Caudate nucleus (tissue), 63 donors: ENCODE measurements at places on chromosomes 5 and 9.
A peak's percentile ranks its signal among the peaks of the same experiment; 100 is the strongest.

- DNase-seq = no peak
Measured at GRCh38 chr9:121821326-121821725, 169.9 kb downstream of the DAB2IP start.

- DNase-seq = no peak
Measured at GRCh38 chr5:126284977-126285696, 138.1 kb upstream of the GRAMD2B start.

- DNase-seq = peak; percentile 35
Measured at GRCh38 chr5:78699552-78700153, 51.1 kb upstream of the LHFPL2 start.

- DNase-seq = no peak
Measured at GRCh38 chr5:154773326-154773725, 18.1 kb downstream of the LARP1 start.

- no peak for DNase-seq
Measured at GRCh38 chr5:34530637-34531036, 125.5 kb upstream of the RAI14 start.

DNA sequence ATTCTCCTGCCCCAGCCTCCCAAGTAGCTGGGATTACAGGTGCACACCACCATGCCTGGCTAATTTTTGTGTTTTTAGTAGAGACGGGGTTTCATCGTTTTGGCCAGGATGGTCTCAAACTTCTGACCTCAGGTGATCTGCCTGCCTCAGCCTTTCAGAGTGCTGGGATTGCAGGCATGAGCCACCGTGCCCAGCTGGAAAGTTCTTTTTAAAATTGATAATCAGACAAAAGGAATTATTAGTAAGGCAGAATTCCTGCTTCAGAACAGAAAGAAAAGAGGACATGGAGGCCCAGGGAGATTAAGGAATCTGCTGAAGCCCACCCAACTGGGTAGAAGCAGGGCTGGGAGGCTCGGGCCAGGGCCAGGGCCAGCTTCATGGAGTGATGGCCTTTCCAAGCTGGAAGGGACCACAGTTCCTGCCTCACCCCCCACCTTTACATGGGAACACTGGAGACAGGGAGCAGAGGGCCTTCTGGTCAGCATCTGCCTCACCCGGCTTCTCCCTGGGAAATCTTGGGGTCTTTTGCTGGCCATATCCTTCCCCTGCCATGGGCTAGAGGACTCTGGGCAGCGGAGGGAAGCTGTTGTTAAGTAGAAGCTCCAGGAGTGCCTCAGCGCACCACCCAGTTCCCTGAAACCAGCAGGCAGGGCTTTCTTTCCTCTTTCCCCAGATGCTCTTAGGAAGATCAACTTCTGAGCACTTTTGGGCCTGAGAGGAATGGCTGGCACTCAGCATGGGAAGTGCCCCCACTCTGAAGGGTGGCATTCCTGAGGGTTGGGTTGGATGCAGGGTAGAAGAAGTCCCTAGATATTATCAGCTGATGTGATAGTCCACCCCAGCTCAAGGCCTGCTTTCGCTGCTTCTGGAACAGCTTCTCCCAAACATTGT, 70.1 kb downstream of the RGS3 start:
- no peak for DNase-seq

DNA sequence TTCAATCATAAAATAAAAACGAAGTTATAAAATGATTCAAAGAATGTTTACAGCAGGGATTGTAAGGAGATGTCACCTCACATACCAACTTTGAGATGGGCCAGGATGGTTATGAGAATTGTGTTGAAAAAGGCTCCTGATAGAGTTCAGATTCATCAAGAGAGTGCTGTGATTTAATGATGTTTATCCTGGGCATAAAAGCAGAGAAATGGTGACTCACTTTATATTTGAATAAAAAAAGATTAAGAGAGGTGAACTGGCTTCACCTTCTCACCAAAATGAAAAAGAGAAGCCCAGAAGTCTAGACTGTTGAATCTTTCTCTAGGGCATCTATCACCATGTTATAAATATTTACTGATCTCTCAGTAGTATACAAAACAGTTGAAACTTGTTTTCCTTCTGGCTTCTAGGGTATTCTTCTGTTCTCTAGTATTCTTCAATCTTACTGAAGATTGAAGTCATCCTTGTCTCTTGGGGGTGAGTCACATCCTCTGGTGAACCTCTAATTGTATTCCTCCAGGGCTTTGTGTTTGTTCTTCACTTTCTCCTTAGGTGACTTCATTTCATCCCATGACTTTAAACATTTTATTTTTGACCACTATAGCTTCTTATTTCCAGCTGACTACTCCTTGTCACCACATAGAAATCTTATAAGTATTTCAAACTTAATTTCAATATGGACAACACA, 1237.3 kb upstream of the C9orf72 start:
- DNase-seq = no peak
